Mesendoderm (in vitro differentiated cells): ENCODE measurements at places on chromosomes 1 and 21.

DNA sequence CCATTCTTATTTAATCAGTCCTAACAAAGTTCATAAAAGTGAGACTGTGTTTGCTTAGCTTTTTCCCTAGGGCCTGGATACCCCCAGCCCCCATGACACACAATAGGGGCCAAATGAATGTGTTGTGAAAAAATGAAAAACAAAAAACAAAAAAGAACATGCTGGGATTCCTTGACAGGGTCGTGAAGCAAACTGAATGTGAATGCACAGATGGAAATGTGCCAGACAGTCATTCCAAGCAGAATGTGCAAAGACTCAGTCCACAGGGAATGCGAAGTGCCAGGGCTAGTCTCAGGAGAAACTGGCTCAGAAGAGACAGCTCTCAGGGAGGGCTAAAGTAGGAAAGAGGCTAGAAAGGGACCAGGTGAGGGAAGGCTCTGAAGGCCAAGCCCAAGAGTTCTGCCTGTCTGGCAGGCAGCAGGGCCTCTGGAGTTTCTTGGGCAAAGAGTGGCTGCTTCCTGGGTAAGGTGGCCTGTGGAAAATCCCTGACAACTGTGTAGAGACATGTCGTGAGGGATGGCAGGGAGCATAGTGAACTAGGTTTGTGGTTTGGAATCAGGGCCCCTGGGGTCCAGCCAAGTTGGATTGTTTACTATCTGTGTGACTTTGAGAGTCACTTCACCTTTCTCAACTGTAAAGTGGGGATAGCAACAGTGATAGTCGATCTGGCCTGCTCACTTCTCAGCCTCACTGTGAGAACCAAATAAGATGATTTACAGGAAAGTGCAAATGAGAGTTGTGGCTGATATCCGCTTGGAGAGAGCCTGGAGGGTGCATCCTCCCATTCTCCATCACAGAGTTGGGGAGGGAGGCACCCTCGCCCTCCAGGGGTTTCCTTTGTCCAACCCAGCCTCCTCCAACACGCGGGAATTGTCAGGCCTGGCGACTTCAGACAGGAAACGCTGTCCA lies 1.2 kb upstream of the ADAM15 start:
- no peaks in the 10 kb centered on the region for H3K36me3 ChIP-seq
- no peak for DNase-seq
- H3K4me3 ChIP-seq = no peak overlapping the region
- H3K27ac ChIP-seq = no peak overlapping the region

- no peak overlapping the region for H3K4me3 ChIP-seq
- H3K36me3 ChIP-seq = no peaks in the 10 kb centered on the region
- no peaks in the 10 kb centered on the region for H3K4me1 ChIP-seq
- no peak overlapping the region for H3K27ac ChIP-seq
- DNase-seq = peak; percentile 83
Observed at GRCh38 chr1:119582801-119583200, 65.3 kb downstream of the ZNF697 start.

GRCh38 chr1:31510304-31510703 lies 66.0 kb upstream of the TINAGL1 start:
- H3K36me3 ChIP-seq = no peaks in the 10 kb centered on the region
- H3K4me3 ChIP-seq = no peak overlapping the region
- H3K27me3 ChIP-seq = no peaks in the 10 kb centered on the region
- no peak for DNase-seq
- peaks cover 4% of the 10 kb centered on the region for H3K4me1 ChIP-seq

DNA sequence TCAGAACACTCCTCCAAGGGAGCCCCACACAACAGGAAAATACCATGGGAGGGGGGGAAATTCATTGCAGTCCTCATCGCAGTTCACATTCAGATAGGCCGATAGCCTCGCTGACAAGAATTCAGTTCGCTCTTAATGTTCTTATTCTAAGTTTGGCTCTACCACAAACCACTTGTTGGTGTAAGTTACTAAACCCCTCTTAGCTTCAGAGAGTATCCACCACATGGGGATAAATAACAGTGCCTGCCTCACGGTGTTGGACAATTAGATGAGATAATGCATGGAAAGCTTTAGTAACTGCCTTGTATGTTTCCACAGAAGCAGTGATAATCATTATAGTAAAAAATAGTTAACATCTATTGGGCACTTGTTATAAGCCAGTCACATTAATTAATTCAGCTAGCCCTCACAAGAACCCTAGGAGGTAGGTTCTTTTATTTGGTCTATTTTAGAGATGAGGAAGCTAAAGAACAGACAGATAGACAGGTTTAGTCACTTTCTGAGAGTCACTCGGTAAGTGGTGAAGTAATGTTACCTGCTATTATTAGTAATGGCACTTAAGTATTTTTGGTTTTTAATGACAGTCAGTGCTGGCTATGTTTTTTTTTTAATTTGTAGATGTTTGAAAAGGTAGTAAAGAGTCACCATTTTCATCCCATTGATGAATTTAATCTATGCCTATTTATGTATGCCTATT lies 10.1 kb downstream of the VAV3 start:
- DNase-seq = no peak
- H3K4me3 ChIP-seq = no peak overlapping the region
- no peaks in the 10 kb centered on the region for H3K27me3 ChIP-seq

DNA sequence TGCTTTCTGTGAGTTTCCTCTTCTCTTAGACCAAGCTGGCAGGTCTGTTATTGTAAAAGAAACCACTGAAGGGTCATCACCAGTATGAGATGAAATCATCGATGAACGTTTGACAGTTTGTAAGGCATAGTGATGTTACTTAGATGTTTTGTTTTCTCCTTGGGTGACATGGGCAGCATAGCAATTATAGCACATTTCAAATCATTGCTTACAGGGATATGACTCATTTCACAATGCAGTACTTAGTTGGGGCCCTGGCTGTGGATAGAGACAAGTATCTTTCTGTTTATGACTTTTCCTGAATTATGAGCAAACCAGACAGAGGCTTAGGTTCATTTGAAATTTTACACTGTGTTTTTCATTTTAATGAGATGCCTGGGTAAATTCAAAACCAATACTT lies 313.0 kb downstream of the RWDD3 start:
- H3K27me3 ChIP-seq = no peaks in the 10 kb centered on the region
- no peak overlapping the region for H3K27ac ChIP-seq
- H3K4me3 ChIP-seq = no peak overlapping the region
- H3K36me3 ChIP-seq = no peaks in the 10 kb centered on the region
- no peaks in the 10 kb centered on the region for H3K4me1 ChIP-seq
- DNase-seq = no peak

- no peaks in the 10 kb centered on the region for H3K4me1 ChIP-seq
- H3K27ac ChIP-seq = no peak overlapping the region
- peak; percentile 26 for DNase-seq
- no peak overlapping the region for H3K4me3 ChIP-seq
- H3K36me3 ChIP-seq = no peaks in the 10 kb centered on the region
Observed at GRCh38 chr1:47883963-47884362, 113.2 kb downstream of the TRABD2B start.

DNA sequence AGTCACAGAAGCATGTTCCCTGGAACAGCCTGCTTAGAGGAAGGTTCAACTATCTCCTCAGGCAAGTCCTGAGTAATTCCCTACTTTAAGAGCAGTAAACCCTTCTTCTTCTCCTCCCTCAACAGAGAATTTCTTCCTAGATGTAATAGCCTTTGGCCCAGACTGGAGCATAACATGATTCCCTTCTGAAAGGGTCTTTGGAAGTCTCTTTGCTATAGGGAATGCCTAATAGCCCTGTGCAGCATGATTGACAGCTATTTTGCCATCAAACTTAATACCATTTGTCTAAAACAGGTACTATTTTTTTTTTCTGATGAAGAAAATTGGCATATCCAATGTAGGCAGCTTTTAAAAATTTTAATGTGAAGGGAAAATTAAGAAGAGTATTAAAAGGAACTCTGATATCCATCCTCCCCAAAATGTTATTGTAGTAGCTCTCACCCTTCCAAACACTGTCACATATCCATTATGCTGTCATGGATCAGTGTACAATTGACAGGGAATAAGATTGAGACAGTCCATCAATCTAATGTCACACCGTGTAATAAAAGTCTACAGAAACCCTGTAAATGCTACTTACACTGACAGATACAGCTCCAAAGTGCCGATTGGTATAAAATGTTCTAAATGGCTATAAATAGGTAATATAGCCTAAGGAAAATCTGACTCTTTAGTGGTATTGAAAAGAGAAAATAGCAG lies 884.6 kb downstream of the TTLL7 start:
- no peak for DNase-seq
- H3K4me1 ChIP-seq = no peaks in the 10 kb centered on the region
- no peak overlapping the region for H3K27ac ChIP-seq
- no peak overlapping the region for H3K4me3 ChIP-seq
- H3K27me3 ChIP-seq = no peaks in the 10 kb centered on the region

- H3K4me3 ChIP-seq = no peak overlapping the region
- no peaks in the 10 kb centered on the region for H3K36me3 ChIP-seq
- no peaks in the 10 kb centered on the region for H3K27me3 ChIP-seq
- H3K27ac ChIP-seq = no peak overlapping the region
- H3K4me1 ChIP-seq = no peaks in the 10 kb centered on the region
- peak; percentile 53 for DNase-seq
Observed at GRCh38 chr1:210505601-210506496, 177.1 kb downstream of the HHAT start.
